ENCODE measurements at places on chromosomes 5 and 9.
A peak's percentile ranks its signal among the peaks of the same experiment; 100 is the strongest.

- no peak for DNase-seq
Measured at GRCh38 chr5:139767960-139768359, 27.6 kb upstream of the PSD2 start.

GRCh38 chr5:72539726-72540125, 32.5 kb upstream of the ZNF366 start:
- DNase-seq = no peak

GRCh38 chr9:77582525-77582924, 65.6 kb downstream of the GNA14 start:
- no peak for DNase-seq

DNA sequence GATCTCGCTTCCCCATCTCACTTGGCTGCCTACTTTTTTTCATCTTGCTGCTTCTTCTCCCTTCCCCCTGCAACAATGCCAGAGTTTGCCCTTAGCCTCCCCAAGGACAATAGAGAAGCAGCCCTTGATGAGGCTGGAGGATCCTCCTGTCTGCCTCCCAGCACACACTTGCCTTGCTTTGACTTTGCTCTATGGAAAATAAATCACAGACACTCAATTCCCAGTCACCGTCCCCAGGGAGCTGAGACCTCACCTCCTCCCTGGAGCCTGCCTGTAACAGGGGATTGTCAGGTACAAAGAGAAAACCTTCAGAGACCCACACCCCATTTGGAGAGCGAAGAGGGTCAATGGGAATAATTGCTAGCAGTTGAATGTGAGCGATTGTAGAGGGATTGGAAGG, 242.1 kb upstream of the ZNF462 start:
- DNase-seq = peak; percentile 7

- no peak for DNase-seq
Measured at GRCh38 chr5:119218830-119219782, 136.7 kb upstream of the TNFAIP8 start.

DNA sequence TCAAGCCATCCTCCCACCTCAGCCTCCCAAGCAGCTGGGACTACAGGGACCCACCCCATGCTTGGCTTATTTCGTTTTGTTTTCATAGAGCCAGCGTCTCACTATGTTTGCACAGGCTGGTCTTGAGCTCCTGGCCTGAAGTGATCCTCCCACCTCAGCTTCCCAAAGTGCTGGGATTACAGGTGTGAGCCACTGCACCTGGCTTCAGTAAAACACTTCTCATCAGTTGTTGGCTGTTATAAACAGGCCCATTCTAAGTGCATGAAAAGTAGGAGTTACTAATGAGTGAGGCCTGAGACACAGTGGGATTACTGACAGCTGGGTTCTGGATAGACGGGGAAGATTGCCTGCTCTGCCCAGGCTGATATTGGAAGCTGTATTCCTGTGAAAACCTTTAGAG, 3.5 kb downstream of the CRB2 start:
- no peak for DNase-seq

DNA sequence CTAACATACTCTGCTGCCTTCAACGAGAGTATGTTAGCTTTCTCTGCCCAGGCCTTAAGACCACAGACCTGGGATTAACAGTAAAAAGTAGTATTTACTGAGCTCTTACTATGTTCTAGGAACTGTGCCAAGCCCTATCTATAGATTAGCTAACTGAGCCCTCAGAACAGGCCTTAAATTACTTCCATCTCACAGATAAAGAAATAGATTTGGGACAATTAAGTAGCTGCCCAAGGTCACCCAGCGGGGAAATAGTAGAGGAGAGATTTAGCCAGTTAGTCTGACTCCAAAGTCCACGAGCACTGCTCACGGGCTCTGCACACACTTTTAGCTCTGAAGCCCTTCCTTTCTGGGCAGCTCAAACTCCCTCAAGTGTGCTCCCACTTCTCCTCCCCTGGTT, 64.5 kb upstream of the EQTN start:
- no peak for DNase-seq

GRCh38 chr5:168531987-168532864, 3.1 kb downstream of the FBLL1 start:
- DNase-seq = peak; percentile 27

DNA sequence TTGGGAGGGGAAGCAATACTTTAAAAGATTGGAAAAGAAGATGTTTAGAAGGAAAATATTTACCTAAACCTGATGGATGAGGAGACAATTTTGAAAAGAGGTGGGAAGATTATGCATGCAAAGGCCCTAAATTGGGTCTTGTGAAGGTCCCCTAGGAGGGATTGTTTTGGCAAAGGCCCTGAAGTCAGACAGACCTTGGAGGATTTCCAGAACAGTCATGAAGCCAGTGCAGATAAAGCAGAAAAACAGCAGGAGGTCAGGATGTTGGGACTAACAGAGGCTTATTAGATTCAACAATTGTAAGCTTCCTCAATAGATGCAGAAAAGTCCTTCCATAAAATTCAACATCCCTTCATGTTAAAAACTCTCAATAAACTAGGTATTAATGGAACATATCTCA, 361.0 kb upstream of the CDH6 start:
- DNase-seq = peak; percentile 69

GRCh38 chr5:116498503-116499048, 76.0 kb downstream of the SEMA6A start:
- no peak for DNase-seq

GRCh38 chr9:6777213-6777902, 19.6 kb downstream of the KDM4C start:
- DNase-seq = peak; percentile 70

DNA sequence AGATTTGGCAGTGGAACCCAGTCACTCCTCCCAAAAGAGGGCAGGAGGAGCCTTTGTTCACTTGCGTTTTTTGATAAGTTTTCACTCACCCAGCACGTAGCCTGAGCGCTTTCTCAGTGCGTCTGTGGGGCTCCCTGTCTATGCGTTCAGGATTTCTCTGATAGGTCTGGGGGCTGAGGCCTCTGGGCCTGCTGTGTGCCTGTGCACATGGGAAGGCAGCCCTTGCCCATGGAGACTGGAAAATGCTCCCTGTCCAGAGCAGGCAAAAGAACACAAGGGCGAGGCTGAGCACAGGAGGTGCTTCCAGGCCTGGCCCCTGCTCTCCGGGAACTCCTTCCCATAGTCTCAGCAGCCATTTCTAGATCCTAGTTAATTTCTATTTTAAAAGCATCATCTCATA, 249.9 kb downstream of the FSTL4 start:
- DNase-seq = no peak

DNA sequence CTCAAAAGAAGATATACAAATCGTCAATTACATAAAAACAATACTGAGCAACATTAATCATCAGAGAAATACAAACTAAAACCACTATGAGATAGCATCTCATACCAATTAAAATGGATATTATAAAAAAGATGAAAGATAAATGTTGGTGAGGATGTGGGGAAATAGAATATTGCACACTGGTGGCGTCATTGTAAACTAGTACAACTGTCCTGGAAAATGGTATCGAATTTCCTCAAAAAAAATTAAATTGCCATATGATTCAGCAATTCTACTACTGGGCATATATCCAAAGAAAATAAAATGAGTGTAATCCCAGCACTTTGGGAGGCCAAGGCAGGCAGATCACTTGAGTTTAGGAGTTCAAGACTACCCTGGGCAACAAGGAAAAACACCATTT, 326.0 kb upstream of the FTMT start:
- DNase-seq = no peak

DNA sequence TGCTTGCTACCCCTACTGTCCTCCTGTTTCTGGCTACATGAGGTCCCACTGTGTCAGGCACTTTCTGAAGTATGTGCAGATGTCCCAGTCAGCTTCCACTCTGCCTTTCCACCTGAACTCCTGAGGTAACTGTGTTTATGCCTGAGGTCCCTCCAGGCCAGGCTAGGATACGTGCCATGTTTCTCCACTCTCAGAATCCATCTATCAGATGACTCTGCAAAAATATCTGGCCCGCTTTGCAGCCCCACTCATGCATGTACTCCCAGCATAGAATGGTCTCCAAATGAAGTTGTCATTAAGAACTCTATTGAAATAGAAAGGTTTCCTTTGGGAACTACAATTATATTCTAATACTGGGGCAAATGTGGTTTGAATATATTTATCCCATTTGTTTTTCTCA, 231.9 kb upstream of the RASEF start:
- no peak for DNase-seq

DNA sequence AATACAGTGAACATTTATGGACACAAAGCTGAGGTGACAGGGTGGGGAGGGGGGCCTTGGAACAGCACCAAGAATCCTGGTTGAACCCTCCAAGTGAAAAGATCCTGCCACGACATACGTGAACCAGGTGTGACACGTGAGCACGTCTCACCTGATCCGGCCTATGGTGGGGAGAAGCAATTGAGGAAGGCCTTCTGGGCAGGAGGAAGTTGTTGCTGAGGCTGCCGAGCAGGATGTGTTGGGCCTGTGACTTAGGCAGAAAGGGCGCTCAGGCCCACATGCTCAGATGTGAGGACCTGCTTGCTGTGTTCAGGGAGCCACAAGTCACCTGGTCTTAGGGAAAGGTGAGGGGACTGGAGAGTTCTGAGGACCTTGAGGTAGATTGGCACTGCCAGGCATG, 2.5 kb upstream of the MAPK9 start:
- DNase-seq = no peak

- DNase-seq = peak; percentile 43
Measured at GRCh38 chr5:116733991-116734975, 159.7 kb upstream of the SEMA6A start.

- DNase-seq = peak; percentile 42
Measured at GRCh38 chr5:177537389-177538361, 16.7 kb downstream of the FAM193B start.

- no peak for DNase-seq
Measured at GRCh38 chr5:88778736-88779135, 104.2 kb downstream of the MEF2C start.

DNA sequence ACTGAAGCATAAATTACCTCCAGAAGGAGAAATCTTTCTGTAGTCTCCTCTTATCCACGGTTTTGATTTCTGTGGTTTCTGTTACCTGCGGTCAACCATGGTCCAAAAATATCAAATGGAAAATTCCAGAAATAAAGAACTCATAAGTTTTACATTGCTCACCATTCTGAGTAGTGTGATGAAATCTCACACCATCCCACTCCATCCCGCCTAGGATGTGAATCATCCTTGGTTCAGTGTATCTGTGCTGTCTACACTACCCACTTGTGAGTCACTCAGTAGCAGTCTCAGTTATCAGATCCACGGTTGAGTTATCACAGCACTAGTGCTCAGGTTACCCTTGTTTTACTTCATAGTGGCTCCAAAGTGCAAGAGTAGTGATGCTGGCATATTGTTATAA, 371.2 kb downstream of the NFIB start:
- DNase-seq = peak; percentile 12

DNA sequence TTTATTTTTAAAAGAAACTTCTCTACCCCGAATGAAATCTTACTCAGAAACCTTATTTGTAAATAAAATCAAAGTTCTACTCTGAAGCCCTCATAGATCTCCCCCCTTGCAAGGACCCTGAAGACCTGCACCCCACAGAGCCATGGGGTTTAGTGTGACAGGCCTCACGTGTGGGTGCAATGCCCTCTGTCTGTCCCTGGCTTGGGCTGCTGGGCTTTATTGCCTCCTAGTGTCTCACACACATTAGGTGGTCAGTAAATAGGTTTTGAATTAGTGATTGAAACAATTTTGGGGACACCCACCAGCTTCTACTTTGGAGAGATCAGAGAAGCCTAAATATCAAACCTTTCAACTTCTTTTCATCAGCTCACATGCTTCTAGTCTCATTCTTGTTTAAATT, 403.7 kb downstream of the KDM4C start:
- DNase-seq = no peak

DNA sequence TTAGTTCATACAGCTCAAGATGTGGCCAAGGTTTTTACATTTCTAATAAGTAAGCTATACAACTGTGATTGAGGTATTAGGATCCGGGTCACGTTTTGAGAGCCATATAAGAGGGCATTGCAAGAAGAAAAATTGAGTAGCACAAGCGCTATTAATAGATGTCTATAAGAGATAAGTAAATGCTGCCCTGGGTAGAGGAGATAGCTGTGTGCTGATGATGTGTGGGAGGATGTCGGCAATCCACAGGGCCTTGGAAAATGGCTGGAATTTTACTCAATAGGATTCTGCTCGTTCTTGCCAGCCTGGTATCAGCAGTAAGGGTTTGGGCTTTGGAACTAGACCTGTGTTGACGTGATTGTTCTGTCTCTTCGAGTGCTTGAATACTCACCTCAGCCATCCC, 41.6 kb downstream of the CSF1R start:
- DNase-seq = no peak
